Stimulated activated CD4-positive, alpha-beta T cell treated with anti-CD3 and anti-CD28 coated beads, Interleukin-12 subunit alpha, Interleukin-12 subunit beta, amount 100 ng/mL, for 24 hours (primary cell): ENCODE measurements at places on chromosomes 3 and 15.

GRCh38 chr3:15522016-15522415 lies 510 bp upstream of the COLQ start:
- DNase-seq, result no peak

- DNase-seq, result no peak
These were observed 1258.2 kb upstream of the ALCAM start for GRCh38 chr3:104108522-104108921.

GRCh38 chr15:64455961-64456371 lies 4.4 kb upstream of the ZNF609 start:
- DNase-seq, result no peak

GRCh38 chr3:172311217-172311616 lies 137.0 kb downstream of the GHSR start:
- DNase-seq, result no peak

- DNase-seq, result no peak
These were observed 42.8 kb downstream of the NKIRAS1 start for GRCh38 chr3:23873941-23874340.

DNA sequence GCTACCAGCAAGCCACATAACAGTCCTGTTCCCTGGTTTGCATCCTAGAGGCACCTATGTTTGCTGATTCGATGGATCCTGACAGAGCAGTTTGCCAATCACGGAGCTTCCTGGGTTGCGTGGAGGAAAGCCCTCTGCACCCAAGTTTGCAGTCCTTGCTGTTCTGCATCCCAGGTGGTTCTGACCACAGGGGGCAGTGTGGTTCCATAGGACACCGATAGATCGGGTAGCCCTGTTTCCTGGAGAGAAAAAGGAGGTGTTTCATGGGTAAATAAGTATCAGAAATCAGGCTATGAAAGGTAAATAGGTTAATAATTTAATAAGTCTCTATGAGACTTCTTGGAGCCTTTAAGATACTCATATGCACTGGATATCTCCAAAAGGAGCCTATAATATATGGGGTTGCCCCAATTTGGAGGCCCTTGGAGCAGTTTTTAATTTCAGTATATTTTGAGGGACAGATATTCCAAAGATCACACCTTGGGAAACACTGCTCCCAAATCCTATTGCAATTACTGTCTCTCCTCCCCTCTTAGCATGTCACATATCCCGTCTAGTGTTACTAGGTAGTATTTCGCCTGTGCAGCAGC lies 194.6 kb upstream of the TPM1 start:
- no peak for DNase-seq

DNA sequence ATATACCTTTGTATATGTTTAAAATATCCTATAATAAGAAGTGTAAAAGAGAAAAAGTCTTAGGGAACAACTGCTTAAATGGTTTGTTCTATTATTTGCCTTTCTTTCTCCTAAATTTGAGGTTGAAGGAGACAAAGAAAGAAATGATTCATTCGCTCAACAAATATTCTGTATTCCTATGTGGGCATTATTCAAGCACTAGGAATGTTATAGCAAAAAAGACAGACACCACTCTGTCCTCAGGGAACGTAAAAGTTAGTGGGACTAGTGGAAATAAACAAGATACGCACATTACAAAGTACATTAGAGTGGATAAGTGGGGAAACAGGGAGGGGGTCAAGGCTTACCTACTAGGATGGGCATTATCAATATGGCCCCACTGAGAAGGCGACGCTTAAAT lies 332.2 kb downstream of the LPP start:
- no peak for DNase-seq

GRCh38 chr3:52248816-52249547 lies 3.4 kb downstream of the PPM1M start:
- no peak for DNase-seq

DNA sequence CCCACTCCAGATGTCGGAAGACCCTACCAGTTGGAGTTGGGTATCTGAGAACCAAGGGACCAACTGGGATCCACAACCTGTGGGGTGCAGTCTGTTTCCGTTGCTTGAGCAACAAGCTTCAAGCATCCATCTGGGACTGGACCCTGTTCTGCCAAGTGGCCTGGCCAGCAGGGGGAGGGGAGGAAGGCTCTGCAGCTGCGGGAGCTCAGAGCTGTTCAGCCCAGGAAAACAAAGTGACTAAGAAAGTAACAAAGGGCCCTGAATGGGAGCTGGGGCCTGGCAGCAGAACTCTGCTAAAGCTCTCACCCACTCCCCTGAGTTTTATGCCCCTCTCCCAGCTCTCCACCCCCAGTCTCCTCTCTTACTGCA lies 2.7 kb downstream of the TYRO3 start:
- no peak for DNase-seq

DNA sequence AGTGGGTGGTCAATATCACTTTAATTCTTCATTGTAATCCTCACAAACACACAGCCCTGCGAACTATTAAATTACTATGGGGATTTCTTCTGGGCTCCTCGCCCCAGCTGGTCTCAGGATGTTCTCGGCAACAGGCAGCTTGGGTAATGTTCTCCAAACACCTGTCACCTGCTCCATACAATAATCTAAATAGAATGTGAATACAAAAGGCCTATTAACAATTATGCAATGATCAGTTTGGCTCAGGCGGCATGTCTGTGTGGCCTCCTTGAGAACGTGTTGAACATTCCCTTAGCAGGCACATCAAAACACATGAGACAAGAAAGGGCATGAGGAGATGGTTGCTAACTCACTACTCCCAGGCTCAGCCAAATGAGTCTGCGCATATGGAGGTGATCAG lies 158.6 kb upstream of the KBTBD8 start:
- no peak for DNase-seq

DNA sequence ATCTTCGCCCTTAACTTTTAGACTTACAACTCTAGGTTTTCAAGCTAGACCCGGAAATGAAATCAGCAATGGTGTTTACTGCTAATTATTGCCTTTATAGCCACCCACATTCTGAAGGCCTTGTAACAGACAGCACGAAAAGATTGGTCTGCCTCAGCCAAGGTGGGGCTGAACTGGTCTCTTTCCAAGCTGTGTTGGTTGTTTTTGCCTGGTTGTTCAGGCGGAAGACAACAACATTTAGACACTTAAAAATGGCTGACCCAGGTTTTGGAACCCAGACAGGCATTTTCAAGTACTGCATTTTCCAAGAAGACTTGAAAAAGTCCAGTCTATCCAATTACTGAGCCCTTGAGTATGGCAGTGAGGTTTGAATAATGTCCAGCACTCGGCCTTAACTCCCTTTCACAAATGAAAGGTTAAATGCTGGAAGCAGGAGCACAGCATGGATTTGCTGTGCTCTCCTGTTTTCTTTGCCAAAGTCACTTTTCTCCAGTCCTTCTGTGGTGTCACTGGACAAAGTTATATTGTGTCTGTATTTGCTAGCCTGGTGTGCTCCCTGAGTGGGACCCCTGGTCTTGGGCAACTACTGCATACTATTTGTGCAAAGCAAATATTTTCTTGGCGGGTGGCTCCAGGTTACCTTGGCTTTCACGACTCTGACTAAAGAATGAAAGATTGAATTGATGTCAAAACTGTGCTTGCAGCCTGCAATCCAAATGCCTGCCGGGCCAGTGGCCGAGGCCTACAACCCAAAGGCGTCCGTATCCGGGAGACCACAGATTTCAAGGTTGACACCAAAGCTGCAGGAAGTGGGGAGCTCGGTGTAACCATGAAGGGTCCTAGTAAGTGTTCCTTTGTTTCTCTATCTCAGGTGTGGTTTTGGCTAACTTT lies 93.5 kb downstream of the FLNB start:
- DNase-seq, result no peak

- no peak for DNase-seq
These were observed 9.1 kb upstream of the TICRR start for GRCh38 chr15:89566181-89566580.

DNA sequence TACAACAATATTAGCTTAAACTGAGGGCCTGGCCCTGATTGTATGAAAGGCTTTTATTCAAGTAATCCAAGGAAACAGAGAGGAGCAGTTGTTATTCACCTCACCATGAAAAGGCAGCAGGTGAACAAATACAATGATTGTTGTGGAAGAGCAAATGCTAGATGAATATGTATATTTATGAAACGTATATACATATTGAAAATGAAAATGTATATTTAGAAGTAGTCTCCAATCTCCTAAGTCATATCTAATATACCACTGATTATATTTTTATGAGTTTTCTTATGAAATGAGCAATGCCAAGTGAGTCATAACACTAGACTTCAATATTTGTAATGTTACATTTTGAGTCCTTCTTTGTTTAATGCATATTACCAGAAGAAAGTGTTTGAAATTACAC lies 116.2 kb upstream of the KCNMB2 start:
- DNase-seq, result no peak

GRCh38 chr15:89068325-89068784 lies 19.9 kb upstream of the ABHD2 start:
- DNase-seq, result peak; percentile 47

- no peak for DNase-seq
These were observed 185.5 kb downstream of the ADAMTS9 start for GRCh38 chr3:64502284-64502683.

- no peak for DNase-seq
These were observed 18.1 kb downstream of the H1-8 start for GRCh38 chr3:129560911-129561594.

DNA sequence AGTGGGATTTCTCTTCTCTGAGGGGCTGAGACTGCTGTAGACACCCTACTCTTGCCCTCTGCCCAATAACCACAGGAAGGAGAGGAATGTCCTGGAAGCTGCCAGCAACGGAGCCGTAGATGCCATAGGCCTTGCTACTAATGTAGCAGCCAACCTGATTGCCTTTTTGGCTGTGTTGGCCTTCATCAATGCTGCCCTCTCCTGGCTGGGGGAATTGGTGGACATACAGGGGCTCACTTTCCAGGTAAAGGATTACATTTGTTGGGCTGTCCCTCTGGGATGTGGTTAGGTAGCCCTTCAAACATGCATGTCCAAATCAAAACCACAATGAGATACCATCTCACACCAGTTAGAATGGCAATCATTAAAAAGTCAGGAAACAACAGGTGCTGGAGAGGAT lies 16.1 kb downstream of the SLC28A2 start:
- DNase-seq, result no peak

DNA sequence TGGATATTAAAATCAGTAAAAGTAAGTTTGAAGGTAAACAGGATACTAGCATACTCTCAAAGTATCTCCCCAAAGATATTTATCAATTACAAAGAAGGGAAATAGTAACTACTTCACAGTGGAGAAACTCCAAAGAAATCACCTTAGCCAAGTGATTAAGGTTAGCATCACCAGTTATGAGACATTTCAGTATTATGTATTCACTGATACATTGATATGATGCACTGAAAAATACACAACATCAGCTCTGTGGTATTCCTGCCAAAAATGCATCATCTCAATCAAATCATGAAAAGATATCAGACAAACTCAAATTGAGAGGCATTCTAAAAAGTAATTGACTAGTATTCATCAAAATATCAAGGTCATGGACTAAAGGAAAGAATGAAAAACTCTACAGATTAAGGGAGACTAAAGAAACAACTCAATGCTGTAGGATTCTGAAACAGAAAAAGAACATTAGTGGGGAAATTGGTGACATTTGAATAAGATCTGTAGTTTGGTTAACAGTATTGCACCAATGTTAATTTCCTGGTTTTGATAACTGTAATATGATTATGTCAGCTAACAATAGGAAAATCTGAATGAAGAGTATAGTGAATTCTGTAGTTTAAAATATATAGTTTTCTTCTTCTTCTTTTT lies 215.4 kb downstream of the UACA start:
- DNase-seq, result no peak

GRCh38 chr3:77342688-77343087 lies 302.8 kb downstream of the ROBO2 start:
- no peak for DNase-seq

- no peak for DNase-seq
These were observed 1.8 kb upstream of the LARP6 start for GRCh38 chr15:70855764-70856163.

DNA sequence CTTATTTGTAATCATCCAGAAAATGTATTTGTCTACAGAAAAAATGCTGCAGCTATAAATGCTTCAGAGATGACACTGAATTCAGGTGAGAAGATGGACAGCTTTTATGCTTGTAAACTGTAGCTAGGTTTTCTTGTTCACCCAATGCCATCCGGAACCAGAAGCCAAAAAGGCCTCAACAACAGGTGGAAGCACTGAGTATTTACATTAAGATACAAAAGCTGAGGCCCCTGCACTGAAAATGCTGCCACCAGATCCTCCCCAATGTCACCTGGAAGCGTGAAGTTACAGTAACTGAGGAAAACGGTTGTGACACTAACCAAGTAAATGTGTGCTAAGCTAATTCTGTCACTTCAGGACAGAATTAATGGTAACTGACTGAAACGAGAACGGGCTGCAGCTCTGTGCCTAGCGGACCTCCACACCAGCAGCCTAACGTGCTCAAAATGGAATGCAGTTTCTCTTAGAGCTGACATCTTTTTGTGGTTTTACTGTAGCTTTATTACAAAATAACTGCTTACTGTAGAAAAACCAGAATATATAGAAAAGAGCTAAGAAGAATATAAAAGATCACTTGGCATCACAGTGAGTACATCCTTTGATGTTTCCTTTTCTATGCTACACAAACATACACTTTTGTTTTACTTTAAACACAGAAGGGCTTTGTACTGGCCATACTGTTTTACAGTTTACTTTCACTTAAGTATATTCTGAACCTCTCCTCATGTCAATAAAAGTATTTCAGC lies 7.6 kb downstream of the CHSY1 start:
- no peak for DNase-seq

DNA sequence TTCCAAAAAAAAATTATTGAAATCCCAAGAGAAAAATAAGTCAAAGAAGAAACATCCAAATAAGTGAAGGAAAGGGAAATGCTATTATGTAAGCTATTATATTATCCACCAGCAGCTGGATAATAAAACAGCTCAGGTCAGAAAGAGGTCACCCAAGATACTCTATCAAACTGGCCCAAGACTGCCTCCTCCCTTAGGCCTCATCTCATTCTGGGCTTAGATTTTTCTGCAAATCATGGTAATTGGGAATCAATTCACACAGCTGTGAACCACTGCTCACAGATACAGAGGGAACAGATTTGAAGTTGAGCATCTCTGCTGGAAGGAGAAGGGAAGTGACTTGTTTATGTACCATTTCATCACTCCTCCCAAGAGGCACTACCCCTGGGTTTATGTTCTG lies 294.6 kb upstream of the DPPA4 start:
- no peak for DNase-seq

DNA sequence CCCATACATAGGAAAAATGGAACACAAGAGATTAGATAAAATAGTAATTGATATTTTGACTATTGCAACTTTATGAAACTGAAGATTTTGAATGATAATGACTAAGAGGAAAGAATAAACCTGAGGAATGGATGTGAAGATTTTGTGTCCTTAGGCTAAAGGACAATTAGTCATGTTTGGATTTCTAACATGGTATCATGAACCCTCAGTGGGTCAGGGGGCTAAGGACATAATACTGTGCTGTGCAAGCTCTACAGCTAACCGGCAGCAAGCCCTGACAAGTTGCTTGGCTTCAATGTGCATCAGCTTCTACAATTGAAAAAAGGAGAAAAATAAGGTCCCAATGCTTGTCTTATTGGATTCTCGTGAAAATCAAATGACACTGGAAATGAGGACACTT lies 491.0 kb downstream of the MECOM start:
- no peak for DNase-seq

- no peak for DNase-seq
These were observed 742.0 kb upstream of the CFAP20DC start for GRCh38 chr3:59791774-59792308.

- DNase-seq, result no peak
These were observed 41.6 kb upstream of the GALNT15 start for GRCh38 chr3:16132928-16133327.
